ENCODE measurements at places on chromosomes 11 and 22. TPM values are rescaled to one million over a fixed set of nuclear protein-coding genes. Genes with fewer than 3 reads are reported as not detected.
A peak's percentile ranks its signal among the peaks of the same experiment; 100 is the strongest.

BCO2 gene
- 3.5 TPM for polyA plus RNA-seq

GRCh38 chr11:112440518-112440917, 179.9 kb upstream of the PLET1 start:
- no peak for DNase-seq

GRCh38 chr11:126489836-126490660, 134.6 kb downstream of the ST3GAL4 start:
- no peak for DNase-seq

DNA sequence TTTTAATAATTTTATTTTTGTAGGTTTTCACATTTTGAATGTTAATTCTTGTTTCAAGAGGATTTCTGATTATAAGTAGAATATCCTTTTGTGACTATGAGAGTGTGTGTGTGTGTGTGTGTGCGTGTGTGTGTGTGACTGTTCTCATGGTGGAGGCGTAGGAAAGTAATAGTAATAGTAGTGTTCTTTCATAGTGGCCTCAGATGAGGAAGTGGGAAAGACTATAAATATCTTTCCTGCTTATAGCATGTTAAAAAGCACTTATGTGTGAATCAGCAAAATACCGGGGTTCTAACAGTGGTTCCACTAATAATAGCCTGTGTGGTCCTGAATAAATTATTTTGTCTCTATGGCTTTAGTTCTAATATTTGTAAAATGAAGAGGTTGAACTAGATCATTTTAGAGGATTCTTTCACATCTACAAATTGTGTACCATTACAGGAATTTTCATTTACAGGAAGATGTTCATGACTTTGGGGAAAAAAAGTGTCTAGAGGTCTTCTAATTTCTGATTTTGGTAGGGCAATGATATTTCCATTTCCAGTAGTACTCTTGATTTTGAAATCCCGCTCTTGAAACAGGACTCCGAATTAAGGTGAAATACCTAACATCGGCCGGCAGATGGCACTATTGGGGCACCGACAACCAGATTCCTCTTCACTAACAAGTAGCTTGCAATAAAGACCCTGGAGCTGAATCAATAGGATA, 29.9 kb upstream of the OR10G7 start:
- peak; percentile 42 for DNase-seq

SLC22A6 gene
- polyA plus RNA-seq, result 27.0 TPM

AASDHPPT gene
- 73.2 TPM for polyA plus RNA-seq

TRIM44 gene
- polyA plus RNA-seq, result 88.8 TPM

DNA sequence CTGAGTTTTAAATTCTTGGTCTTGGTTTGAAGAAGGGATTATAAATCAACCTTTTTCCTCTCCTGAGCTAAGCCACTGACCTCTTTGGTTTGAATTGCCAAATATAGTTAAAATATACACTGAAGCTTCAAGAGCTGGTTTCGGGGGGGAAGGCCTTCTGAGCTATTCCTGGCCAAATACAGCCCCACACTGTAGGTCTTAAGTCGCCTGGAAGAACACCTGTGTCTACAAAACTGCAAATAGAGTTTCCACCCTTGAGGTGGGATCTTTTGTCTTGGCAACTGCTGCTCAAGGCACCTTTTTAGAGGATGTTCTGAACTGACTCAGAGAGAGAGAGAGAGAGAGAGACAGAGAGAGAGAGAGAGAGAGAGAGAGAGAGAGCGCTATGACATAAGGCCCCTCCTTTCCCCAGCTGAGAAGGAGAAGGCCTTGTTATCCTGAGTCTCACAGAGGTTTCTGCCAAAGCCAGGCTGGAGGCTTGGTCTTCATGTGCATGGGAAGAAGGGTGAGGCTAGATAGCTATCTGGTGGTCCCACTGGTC, 5.5 kb downstream of the ADM start:
- no peak for DNase-seq

GRCh38 chr22:20000246-20001081, 16.2 kb downstream of the ARVCF start:
- no peak for DNase-seq

CTSC gene
- 239 TPM for polyA plus RNA-seq

- DNase-seq, result no peak
Measured at GRCh38 chr11:70078781-70079616, 882 bp downstream of the ANO1 start.

- DNase-seq, result no peak
Measured at GRCh38 chr22:45151503-45151902, 12.2 kb upstream of the NUP50 start.

DNA sequence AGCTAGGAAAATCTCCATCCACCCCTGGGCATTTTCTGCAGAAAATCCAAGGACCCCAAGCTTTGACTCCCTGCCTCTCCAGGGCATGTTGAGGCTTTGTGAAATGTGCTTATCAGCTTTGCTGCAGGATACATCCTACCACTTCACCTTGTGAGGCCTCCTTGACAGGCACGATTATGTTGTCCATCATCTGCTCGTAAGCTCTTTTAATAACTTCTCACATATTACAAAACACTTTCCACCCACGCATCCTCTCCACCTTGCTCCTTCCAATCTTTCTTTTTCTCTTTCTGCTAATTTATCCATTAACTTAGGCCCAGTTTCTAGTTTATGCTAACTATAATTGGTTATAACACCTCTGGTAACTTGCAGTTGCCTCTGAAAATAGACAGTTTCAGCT, 147.0 kb upstream of the MTNR1B start:
- no peak for DNase-seq

DNA sequence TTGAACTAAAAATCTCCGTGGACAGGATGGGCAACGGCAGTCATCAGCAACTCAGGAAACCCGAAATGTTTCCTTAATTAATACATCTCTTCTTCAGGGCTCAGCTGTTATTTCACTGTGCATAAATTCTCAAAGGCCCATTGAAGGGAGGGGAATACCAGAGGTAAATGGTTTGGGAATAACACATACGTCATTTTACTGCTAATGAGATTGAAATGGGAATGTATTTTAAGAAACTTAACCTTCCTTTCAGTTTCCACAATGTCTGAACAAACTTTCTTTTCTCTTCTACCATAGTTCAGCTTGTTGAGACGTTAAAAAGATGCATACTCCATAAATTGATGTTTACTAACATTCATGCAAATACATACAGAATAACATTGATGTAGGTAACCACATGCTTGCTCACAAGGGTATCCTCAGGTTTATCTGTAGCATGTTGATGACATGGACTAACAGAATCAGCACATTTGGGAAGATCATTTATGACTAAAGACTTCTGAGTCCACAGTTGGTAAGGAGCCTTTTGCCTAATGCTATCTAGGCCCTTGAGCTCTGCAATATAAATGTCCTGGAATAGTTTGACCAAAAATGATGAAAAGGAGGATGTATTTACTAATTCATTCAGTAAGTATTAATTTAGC, 7.7 kb upstream of the PRRG4 start:
- DNase-seq, result no peak

- DNase-seq, result no peak
Measured at GRCh38 chr22:48152164-48152775, 1389.8 kb downstream of the TBC1D22A start.

GRCh38 chr22:50274311-50274710, 4.1 kb upstream of the MAPK11 start:
- no peak for DNase-seq

DNA sequence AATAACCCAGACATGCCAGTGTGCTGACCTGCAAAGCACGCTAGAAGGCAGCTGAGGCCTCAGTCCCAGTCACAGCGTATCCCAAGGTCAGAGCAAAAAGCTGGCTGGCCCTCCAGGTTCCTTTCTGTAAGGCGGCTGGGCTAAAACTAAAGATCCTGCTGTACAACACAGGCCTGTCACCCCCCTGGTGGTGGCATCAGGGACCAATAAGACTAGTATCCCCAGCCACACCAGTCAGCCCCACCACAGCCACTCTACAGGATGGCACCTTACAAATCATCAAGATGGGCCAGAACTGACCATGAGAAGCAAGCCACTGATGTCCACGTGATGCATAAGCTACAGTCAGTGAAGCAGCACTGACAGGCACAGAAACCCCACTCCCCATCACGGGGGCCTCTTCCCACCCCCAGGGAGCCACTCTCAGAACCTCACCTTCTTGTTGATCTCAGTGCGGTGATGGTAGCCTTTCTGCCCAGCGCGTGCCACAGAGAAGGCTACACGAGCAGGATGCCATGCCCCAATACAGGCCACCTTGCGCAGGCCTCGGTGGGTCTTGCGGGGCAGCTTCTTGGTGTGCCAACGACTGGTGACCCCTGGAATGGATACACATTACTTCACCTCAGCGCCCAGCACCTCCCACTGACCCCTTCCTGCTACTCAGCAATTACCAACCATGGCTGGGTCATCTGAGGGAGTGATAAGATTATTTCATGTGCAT, 5.0 kb downstream of the RPL3 start:
- no peak for DNase-seq

DNA sequence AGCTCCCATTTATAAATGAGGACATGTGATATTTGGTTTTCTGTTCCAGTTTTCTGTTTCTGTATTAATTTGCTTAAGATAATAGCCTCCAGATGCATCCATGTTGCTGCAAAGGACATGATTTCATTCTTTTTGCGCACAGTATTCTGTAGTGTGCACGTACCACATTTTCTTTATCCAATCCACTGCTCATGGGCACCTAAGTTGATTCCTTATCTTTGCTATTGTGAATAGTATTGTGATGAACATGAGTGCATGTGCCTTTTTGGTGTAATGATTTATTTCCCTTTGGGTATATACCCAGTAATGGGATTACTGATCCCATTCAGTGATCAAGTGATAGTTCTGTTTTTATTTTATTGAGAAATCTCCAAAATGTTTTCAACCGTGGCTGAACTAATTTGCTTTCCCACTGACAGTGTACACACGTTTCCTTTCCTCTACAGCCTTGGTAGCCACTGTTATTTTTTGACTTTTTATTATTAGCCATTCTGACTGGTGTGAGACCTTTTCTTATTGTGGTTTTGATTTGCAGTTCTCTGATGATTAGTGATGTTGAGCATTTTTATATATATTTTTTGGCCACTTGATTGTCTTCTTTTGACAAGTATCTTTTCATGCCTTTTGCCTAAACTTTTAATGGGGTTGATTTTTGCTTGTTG, 226.0 kb upstream of the ANO3 start:
- no peak for DNase-seq

TMEM191C gene
- polyA plus RNA-seq, result 1.2 TPM

SLC22A12 gene
- polyA plus RNA-seq, result 3.1 TPM

GRCh38 chr11:74267014-74267413, 44.4 kb downstream of the P4HA3 start:
- DNase-seq, result no peak

GRCh38 chr22:44023404-44024287, 456 bp upstream of the PARVB start:
- DNase-seq, result no peak

- no peak for DNase-seq
Measured at GRCh38 chr11:88340366-88340935, 2.9 kb upstream of the CTSC start.

GRCh38 chr11:109798521-109798920, 294.7 kb upstream of the ZC3H12C start:
- no peak for DNase-seq

- DNase-seq, result no peak
Measured at GRCh38 chr11:72780296-72781062, 13.4 kb downstream of the STARD10 start.

MRPL11 gene
- 73.3 TPM for polyA plus RNA-seq

DNA sequence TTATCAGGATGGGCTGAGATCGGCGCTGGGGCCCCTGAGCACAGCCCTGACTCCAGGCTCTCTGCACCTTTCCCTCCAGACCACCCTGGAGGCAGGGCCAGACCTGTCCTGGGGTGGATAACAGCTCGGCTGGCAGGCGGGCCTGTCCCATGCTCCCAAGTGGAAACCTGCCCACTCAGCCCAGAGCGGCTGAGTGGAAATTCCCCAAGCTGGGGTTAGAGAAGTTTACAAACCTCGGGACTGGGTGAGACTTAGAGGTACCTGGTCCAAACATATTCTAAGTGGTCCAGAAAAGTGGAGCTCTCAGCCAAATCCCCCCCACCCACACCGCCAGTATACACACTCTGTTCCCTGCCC, 4.8 kb upstream of the FXYD2 start:
- no peak for DNase-seq

VPS51 gene
- 146 TPM for polyA plus RNA-seq

DNA sequence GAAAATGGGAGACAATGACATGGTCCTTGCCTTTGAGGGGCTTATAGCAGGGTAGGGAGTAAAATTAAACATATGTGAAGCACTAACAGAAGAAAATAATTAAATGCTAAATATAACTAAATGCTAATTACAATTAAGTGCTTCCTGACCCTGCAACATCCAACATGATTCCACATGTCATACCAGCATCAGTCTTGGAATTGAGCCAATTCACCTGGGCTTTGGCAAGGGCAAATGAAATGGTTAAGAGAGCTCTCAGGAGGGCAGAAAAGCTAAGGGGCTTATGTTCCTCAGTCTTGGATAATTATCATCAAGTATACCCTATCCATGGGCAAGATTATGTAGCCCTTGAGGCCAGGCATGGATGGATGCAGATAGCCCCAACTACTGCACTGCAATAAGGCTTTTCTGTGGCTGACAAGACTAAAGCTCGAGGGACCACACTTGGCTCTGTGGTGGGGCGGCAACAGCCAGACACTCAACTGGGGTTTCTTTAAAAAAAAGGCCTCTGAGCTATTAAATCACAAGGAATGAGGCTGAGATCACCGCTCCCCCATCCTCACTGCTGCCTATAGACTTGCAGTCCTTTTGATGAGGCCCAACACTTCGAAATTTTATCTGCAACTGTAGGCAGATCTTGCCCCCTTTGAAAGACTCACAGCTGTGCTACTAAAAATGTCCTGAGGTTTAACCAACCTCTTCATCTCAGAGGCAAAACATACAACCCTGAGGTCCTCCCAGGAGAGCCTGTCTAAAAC, 39.0 kb downstream of the IL18BP start:
- no peak for DNase-seq

CASP1 gene
- polyA plus RNA-seq, result 4.9 TPM

SULT4A1 gene
- polyA plus RNA-seq, result 3.2 TPM

GRCh38 chr11:1727096-1727690, 23.2 kb downstream of the IFITM10 start:
- no peak for DNase-seq

DNA sequence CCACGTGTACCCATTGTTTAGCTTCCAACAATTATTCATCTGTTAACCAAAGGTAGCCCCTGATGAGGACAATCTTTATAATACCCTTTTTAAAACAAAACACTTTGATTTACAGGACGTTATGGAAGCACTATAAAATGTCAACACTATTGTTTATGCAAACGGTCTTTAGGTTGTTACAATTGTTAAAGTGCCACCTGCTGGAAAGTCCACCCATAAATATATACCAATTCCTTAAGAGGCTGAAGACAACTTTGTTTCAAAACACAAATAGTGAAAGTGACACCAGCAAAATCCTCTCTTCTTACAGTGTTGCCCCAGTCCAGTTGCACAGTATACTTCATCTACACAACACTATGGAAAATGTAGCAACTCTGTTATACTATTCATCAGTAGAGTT, 68.9 kb upstream of the SLN start:
- no peak for DNase-seq

TRMT112 gene
- polyA plus RNA-seq, result 244 TPM

- DNase-seq, result peak; percentile 59
Measured at GRCh38 chr11:94740083-94741021, 27.8 kb upstream of the AMOTL1 start.

GRCh38 chr22:45329530-45329936, 19.8 kb downstream of the FAM118A start:
- DNase-seq, result no peak

TYR gene
- polyA plus RNA-seq, result 0.25 TPM

CLCF1 gene
- 4.3 TPM for polyA plus RNA-seq

Data from renal cortex interstitium (tissue), 15 donors.